ENCODE measurements at places on chromosomes 11 and 22. TPM values are rescaled to one million over a fixed set of nuclear protein-coding genes. Genes with fewer than 3 reads are reported as not detected.

The DEUP1 gene
- total RNA-seq: not detected

The TRIM51 gene
- total RNA-seq: not detected

The CRYBB3 gene
- total RNA-seq: not detected

The RFPL1 gene
- total RNA-seq: not detected

The OR5B21 gene
- not detected for total RNA-seq

The LUZP2 gene
- not detected for total RNA-seq

The OR51V1 gene
- not detected for total RNA-seq

The OR52H1 gene
- total RNA-seq: not detected

The PAMR1 gene
- not detected for total RNA-seq

The CCDC81 gene
- total RNA-seq: 0.33 TPM

The CHST1 gene
- 2.3 TPM for total RNA-seq

The CECR2 gene
- total RNA-seq: 0.05 TPM

The SYT12 gene
- total RNA-seq: 20.9 TPM

The CCDC73 gene
- total RNA-seq: not detected

The SCN3B gene
- 0.13 TPM for total RNA-seq

The TMEM45B gene
- not detected for total RNA-seq

The ART5 gene
- total RNA-seq: 0.27 TPM

The LDLRAD3 gene
- 25.3 TPM for total RNA-seq

The IL18 gene
- total RNA-seq: 107 TPM

The LIF gene
- total RNA-seq: 35.6 TPM

The CRYBA4 gene
- not detected for total RNA-seq

The MAPK11 gene
- total RNA-seq: 6.5 TPM

The FAM168A gene
- total RNA-seq: 15.6 TPM

The NCAM1 gene
- total RNA-seq: not detected

The RASL10A gene
- total RNA-seq: not detected

The TRIM48 gene
- total RNA-seq: not detected

The APOL3 gene
- total RNA-seq: not detected

The PLET1 gene
- not detected for total RNA-seq

The MYOD1 gene
- not detected for total RNA-seq

The PNPLA5 gene
- not detected for total RNA-seq

The FXYD6 gene
- 0.35 TPM for total RNA-seq

The LDHAL6A gene
- total RNA-seq: not detected

The OVOL1 gene
- total RNA-seq: 0.08 TPM

The DDTL gene
- total RNA-seq: 1.6 TPM

The HBG2 gene
- total RNA-seq: not detected

The GGTLC3 gene
- total RNA-seq: not detected

The ARFIP2 gene
- total RNA-seq: 57.8 TPM

The OR8G1 gene
- not detected for total RNA-seq

The ASCC2 gene
- total RNA-seq: 24.7 TPM

The TCN1 gene
- total RNA-seq: 0.20 TPM

The P2RX6 gene
- 1.2 TPM for total RNA-seq

The TMEM121B gene
- total RNA-seq: 0.19 TPM

The SYNGR1 gene
- total RNA-seq: 14.5 TPM

The C11orf87 gene
- 0.07 TPM for total RNA-seq

The LRRC75B gene
- 8.5 TPM for total RNA-seq

The PTPRJ gene
- 62.7 TPM for total RNA-seq
